ENCODE measurements at places on chromosomes 16 and 17.

- DNase-seq: no peak
Observed at GRCh38 chr16:83966153-83966696, 1.8 kb upstream of the NECAB2 start.

GRCh38 chr16:27721531-27722181 is 171.7 kb downstream of the KATNIP start:
- no peak for DNase-seq

GRCh38 chr17:17749025-17749772 is 67.9 kb downstream of the RAI1 start:
- DNase-seq: no peak

- no peak for DNase-seq
Observed at GRCh38 chr16:84138500-84138823, 6.5 kb downstream of the HSDL1 start.

DNA sequence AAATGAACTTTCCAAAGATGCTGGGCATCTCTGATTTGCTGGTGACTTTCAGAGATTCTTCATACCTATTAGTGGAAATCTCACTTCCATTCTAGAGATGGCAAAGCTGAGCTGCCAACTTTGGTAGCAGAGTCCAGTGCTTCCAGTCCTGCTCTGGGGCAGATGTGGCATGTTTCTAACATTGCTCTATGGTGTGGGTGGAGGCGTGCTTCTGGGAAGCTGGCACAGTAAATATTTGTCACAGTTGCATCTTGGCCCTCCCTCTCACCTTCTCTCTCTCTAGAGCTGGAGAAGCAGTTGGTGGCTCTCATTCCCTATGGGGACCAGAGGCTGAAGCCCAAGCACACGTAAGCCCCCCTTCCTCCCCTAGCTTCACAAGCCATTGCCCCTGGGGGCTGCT is 1.9 kb downstream of the TMEM106A start:
- no peak for DNase-seq

DNA sequence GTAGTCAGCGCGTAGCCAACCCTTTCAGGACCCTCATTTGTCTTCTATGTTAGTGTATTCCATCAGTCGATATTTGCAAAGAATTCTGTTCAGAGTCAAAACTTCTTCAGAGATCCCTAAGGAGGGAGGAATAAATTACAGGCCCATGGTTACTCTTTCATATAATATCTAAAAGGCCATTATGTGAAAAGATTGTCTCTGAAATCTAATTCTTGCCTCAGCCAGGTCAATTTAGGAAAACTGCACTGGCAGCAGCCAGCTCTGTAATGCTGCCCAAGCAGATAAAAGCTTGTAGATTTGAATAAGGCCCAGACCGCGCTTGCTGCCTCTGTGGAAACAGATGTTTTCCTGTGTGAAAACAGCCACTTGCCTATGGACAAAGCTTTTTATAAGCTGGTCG is 379.8 kb downstream of the CNTNAP4 start:
- DNase-seq: no peak

DNA sequence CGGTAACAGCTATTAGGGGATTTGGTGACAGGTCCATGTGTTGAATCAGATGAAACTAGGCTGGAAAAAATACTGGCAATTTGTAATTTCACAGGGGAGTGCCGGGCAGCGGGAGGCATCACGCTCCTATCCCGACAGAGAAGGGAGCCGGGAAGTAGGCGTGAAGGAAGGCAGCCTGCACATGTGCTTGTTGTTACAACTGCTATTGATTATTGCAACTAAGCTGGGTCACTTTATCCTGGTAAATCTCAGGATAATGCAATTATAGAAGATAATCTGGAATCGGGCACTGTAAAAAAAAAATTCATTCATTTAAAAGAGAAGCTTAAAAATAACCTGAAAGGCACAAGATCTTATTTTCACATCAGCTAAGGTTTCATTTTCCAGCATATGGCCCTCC is 180.6 kb downstream of the FOXL1 start:
- no peak for DNase-seq

DNA sequence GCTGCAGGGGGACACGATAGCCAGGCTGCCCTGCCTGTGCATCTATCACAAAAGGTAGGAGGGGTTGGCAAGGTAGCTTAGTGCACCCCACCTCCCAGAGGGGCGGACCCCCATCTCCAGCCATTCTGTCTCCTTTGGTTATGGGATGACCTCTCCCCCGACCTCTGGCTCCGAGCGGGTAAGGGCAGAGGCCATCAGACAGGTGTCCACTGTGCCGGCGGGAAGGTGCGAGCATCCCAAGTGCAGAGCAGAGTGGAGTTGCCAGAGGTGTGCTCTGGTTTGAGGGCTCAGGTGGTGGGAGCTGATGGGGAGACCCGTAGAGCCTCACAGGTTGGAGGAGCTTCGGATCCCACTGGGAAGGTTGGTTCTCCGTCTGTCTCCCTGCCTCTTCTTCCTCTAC is 11.7 kb downstream of the LDHD start:
- DNase-seq: no peak

- DNase-seq: no peak
Observed at GRCh38 chr17:18182110-18182977, 1.3 kb upstream of the ALKBH5 start.

DNA sequence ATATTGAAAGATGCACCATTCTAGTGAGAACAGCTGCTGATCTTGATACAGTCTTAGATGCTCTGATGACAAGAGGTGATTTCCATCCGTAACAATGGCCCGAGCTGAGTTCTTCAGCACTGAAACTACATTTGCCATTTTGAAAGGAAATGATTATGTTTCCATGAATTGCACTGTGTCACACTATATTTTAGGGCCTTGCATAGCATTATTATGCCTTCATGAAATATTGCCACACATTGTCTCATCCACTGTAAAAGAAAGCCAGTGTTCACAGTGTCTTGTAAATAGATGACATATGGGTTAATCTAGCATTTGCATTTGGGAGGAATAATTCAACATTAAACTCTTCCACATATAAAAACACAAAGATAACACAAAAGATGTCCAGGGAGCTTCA is 438.3 kb upstream of the PSMD7 start:
- no peak for DNase-seq

GRCh38 chr16:31335431-31335830 is 19.5 kb upstream of the ITGAX start:
- no peak for DNase-seq

DNA sequence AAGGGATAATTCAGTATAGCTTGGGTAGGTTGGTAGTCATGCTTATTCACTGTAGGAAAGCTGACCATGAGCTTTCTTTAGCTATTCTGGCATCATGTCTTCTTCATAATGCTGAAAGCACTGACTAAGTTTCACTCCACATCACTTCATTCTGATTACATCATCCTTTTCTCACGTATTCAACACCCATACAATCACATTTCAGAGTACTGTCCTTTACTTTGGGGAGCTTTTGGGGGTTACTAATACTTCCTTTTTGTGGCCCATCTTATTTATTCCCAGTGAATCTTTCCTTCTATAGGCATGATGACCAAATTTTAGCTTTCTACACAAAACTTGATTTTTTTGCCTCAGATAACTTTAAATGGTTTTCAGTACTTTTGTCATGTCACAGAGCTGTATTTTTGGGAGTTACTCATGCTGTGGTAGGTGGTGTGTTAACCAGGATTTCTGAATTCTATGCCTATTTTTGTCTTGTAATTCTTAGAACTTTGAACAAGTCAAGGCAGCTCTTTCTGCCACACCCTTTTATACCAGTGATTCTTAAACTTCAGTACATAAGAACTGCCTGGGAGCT is 23.5 kb downstream of the TADA2A start:
- no peak for DNase-seq

DNA sequence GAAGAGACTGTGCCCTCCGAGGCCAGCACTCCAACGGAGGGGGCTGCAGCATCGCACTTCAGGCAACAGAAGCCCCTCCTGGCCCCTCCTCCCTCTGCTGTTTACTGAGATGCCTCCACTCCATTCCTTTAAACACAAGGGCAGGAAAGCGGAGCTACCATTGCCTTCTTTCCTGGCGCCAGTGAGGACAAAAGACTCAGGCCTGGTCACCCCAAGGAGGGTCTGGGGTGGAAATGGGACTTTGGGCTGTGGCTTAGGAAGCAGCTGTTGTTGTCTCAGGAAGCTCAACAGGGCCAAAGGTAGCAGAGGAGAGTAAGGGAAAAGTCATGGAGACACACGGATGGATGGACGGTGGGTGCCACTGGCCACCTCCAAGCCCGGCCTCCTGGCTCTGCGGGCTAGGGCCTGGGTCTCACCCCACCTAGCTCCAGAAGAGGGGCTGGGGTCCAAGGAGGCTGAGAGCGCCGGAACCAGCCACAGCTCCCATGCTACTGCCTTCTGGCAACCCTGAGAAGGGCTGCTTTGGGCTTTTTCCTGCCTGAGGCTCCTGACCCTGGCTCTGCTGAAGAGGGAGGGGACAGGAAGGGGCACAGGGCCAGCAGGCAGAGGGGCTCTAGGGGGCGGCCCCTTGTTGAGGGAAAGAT is 11.1 kb downstream of the CD300LG start:
- DNase-seq: no peak

DNA sequence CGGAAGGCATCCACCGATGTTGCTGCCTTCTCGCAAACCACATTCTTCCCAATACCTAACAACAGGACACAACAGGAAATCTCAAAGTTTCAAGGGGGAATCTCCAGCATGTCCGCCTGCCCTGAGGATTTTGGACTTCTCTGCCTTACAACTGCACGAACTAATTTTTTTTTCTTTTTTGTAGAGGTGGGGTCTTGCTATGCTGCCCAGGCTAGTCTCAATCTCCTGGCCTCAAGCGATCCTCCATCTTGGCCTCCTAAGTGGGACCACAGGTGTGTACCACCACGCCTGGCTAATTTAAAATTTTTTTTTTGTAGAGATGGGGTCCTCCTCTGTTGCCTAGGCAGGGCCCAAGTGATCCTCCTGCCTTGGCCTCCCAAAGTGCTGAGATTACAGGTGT is 9.4 kb downstream of the C16orf86 start:
- no peak for DNase-seq

DNA sequence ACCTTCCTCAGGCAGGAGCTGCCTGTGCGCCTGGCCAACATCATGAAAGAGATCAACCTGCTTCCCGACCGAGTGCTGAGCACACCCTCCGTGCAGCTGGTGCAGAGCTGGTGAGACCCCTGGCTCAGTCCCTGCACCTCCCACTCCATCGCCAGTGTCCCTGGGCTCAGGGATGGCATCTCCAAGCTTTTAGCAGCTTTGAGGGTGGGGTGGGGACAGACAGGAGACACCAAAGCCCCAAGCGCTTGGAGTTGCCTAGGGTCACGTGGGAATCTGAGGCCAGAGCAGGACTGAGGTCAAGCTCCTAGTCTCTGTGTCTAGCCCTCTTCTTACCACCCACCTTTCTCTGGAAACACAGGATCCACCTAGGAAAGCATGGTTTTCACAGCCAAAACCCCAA is 2.3 kb downstream of the PDK2 start:
- no peak for DNase-seq

DNA sequence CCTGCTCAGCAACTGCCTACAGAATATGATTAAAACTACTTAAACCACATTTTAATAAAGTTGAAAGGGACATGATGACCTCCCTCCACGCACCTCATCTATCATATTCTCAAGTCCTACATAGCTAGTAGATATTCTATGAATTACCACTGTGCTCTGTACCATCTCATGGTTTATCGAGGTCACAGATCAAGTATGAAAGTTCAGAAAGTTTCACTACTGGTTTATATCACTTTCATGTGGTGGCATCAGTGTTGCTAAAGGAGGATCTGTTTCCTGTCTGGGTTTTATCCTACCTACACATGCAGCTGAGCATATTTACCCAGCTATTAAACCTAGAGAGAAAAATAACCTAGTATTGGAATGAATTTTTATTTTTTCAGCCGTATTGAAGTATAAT is 214.9 kb upstream of the MON1B start:
- DNase-seq: no peak

- DNase-seq: no peak
Observed at GRCh38 chr16:75495076-75495674, at the start of gene CHST6. Gene CHST6, minus strand, starts transcription at chr16:75495441. Its CDS starts 15,613 bp downstream, at chr16:75479828.

DNA sequence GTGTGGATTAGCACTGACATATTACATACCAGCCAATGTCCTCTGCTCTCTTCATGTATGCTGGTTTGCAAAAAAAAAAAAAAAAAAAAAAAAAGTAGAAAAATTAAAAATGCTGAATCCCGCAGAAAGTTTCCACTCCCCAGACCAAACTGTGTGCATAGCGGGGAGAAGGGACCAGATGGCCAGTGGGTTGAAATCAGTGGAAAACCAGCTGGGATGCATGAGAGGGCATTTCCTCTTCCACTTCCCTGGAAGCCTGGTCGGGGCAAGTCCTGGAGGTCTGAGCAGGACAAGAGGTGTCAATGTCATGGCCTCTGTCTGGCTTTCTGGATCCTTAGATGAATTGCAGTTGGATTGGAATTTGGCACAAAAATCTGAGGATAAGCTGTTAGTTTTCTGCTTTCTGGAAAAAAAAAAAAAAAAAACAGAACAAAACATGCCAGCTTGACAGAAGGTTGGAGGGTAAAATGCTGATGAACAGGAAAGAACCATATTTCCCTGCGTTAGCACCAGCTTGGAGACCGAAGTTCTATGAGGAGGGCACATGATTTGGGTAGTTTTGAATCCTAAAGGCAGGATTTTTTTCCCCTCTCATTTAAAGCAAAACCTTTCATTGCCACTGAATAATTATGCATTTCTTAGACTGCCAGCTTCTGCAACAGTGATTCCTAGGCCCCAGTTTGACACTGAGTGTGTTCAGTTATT is 941.5 kb upstream of the EEF2KMT start:
- no peak for DNase-seq

DNA sequence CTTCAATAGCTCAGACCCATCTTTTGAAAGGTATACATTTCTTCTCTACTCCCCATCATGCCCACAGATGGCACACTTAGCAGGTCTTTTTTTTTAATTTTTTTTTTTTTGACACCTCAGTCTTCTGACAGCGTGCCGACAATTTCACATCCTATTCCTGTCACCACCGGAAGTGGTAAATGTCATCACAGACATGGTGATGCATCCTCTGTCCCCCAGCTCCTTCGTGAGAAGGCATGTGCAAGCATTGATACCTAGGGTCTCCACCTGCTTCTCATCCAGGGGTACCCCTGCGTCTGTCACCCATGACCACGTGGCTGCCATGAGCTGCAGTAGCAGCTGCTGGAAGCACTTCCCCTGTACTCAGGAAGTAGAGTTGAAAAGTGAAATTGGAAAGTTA is 35.6 kb downstream of the ELAC2 start:
- DNase-seq: no peak

GRCh38 chr17:36592316-36592715 is 637 bp downstream of the DHRS11 start:
- no peak for DNase-seq

GRCh38 chr17:41366070-41366469 is 3.5 kb downstream of the KRT33B start:
- DNase-seq: no peak
